Peyer's patch (tissue), 4 donors: ENCODE measurements at places on chromosomes 11 and 22. TPM values are rescaled to one million over a fixed set of nuclear protein-coding genes. Genes with fewer than 3 reads are reported as not detected.

BBS1 gene
- 25.6 TPM for total RNA-seq

PGA5 gene
- total RNA-seq: not detected

PLAAT5 gene
- 3.3 TPM for total RNA-seq

PKDREJ gene
- 0.13 TPM for total RNA-seq

GUCY1A2 gene
- 0.83 TPM for total RNA-seq

MMP8 gene
- not detected for total RNA-seq

CATSPERZ gene
- total RNA-seq: 9.9 TPM

BTG4 gene
- total RNA-seq: not detected

SLC43A1 gene
- 19.0 TPM for total RNA-seq

RIMBP3C gene
- total RNA-seq: 0.54 TPM

MMP11 gene
- 19.5 TPM for total RNA-seq

DMC1 gene
- not detected for total RNA-seq

PTGDR2 gene
- 2.6 TPM for total RNA-seq
